ENCODE measurements at places on chromosomes 11 and 22. TPM values are rescaled to one million over a fixed set of nuclear protein-coding genes. Genes with fewer than 3 reads are reported as not detected.
A peak's percentile ranks its signal among the peaks of the same experiment; 100 is the strongest.

- DNase-seq = no peak
These were observed 11.6 kb downstream of the CDPF1 start for GRCh38 chr22:46238541-46238940.

GRCh38 chr11:106072804-106073203 lies 4.3 kb downstream of the KBTBD3 start:
- DNase-seq = no peak

- no peak for DNase-seq
These were observed 31.9 kb downstream of the GDPD4 start for GRCh38 chr11:77269484-77270123.

GRCh38 chr11:104812103-104812788 lies 86.0 kb downstream of the CASP12 start:
- no peak for DNase-seq

DNA sequence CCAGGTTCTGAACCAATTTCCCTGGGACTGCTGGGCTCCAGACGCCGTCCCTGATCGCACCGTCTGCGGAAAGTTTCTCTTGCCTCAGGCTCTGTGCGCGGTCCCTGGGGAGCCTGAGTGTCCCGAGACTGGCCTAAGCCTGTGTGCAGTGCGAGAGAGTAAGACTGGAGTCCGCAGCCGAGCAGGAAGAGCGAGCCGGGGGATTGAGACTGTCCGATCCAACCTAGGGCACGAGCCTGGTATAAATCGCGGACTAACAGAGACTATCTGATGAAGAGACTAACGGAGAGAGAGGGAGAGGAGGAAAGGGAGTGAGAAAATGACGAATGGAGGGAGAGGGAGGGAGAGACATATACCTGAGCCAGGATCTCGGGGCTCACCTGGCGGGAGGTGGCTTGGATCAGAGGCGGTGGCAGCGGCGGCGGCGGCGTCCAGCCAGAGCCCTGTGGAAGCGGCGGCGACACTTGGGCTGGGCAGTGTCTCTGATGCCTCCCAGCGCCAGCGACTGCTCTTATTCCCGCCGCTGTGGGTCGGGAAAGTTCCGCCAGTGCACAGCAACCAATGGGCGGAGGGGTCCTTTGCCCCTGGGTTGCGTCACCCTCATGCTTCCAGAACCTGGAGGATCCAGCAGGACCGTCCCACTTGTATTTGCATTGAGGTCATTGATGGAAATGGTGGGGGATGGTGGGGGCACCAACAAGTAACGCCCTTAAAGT lies at the start of gene CALCA:
CALCA (minus strand) TSS at position 487 of the 716 bp plus-strand sequence. CDS start 1,159 bp downstream, outside the sequence.
- peak; percentile 6 for DNase-seq

- no peak for DNase-seq
These were observed 6.7 kb upstream of the APOBEC3A start for GRCh38 chr22:38950527-38951295.

DNA sequence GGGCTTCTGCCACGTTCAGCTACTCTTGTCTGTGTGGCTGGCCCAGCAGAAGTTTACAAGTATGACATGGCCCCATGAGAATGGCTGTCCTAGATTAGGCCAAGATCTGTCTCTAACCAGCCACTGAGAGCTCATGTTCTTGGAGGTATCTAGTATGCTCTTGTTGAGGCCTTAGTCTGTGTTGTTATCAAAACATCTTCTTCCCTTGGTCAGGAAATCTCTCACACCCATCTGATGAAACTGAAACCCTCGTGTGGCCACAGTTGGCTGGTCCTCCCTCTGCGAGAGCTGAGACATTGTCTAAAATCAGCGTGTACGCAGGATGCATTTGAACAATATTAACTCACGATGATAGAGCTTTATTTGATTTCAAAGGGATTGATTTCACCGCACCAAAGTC lies 109.0 kb upstream of the NNMT start:
- no peak for DNase-seq

DNA sequence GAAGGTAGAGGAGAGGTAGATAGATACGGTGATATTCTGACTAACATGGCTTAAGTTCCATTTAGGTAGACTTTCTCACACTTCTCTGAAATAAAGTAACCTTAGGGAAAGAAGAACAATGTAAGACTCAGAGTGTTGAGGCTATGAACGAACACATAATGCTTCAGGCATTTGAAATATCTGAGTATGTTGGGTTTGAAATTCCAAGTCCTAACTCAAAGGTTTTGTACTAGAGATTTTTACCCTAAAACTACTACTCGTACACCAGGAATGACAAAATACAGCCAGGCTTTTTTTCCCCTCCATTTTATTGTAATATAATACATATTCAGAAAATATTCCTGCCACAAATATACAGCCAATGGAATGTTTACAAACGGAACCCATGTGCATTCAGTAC lies 592.6 kb downstream of the ETS1 start:
- no peak for DNase-seq

OR52A1 gene
- total RNA-seq = not detected

PTPRJ gene
- 8.9 TPM for total RNA-seq

GRCh38 chr22:34108168-34108567 lies 187.9 kb upstream of the LARGE1 start:
- no peak for DNase-seq

DNA sequence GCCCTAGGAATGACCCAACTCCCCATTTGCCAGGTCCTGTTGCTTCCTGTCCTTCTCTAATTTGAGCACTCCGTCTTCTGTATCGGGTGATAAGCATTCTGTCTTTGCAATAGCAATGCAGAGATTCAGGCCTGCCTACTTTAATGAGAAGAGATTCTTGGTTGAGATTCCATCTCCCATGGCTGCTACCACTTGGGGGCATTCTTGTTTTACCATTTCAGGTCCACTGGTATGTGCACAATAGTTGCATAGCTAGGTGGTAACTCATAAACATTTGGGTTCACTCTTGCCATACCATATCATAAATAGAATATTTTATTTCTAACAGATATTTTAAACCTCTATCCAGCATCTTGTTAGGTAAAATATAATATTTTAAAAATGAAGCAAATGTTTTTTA lies 34.4 kb upstream of the CALCB start:
- DNase-seq = peak; percentile 19

NOX4 gene
- 2.7 TPM for total RNA-seq

DNA sequence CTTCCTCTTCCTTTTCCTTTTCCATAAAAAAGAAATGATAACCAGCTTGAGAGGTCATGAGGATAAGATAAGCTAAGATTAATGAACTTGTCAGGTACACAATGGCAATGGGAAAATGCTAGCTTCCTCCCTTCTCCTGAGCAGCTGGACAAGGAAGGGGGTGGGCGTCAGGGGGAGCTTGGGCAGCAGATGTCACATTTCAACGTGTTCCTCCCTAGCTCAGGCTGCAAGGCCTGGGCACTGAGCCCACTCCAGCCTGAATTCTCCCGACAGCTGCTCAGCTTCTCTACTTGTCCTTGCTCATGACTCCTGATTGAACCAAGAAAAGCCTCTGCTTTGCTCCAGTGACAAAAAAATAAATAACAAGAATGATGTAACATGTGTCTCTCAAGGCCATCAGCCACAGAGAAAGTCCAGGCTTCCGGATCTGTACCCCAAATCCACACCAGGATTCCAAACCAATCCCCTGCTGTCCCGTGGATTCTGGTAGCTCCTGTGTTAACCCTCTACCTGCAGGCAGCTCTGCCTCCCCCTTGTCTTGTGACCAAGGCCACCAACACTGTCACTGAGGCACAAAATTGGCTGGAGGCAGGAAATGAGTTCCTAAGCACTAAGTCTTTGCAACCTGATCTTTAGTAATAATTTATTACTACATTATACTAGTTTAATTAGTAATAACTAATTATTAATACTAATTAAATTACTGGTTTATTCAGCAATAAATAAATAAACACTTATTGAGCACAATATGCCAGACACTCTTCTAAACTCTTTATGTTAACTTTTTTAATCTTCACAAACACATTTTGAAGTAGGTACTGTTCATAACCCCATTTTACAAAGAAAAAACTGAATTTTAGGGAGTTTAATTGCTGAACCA lies 146.5 kb downstream of the CCDC34 start:
- peak; percentile 98 for DNase-seq

DNA sequence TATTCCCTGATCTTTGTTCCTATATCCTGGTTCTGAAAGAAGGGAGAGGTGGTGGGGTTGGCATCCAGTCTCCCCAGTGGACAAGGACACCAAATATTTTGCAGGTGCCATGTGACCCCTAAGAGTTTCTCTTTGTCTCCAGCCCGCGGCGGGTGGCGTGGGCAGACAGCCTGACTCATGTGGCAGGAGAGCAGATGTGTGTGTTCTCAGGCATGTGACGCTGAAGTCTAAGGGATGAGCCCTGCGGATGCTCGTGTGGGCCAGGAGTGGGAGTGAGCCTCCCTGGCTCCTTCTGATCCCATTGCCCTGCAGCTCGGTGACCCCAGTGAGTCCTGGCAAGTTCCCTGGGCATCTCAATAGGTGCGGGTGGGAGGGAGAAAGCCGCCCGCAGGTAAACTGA lies 94.8 kb upstream of the TBCEL start:
- DNase-seq = no peak

GRCh38 chr11:117023178-117023577 lies 75.0 kb downstream of the SIK3 start:
- no peak for DNase-seq

DNA sequence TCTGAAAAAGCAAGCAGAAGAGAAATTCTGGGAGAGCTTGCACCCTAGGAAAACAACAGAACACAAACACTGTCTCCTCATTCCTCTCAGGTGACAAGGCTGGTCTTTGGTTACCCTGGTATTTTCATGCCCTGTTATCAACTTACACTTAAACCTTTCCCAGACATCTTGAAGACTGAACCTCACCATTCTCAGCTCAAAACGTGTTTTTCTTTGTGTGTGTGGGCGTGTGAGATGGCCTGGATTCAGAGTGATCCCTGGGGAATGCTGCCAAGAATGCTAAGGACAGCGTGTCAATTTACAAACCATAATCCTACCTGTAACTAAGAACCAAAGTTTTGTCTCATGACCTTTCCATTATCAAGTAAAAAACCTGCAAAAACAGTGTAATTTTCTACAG lies 33.3 kb downstream of the ELF5 start:
- no peak for DNase-seq

KCTD14 gene
- total RNA-seq = 2.9 TPM

DNA sequence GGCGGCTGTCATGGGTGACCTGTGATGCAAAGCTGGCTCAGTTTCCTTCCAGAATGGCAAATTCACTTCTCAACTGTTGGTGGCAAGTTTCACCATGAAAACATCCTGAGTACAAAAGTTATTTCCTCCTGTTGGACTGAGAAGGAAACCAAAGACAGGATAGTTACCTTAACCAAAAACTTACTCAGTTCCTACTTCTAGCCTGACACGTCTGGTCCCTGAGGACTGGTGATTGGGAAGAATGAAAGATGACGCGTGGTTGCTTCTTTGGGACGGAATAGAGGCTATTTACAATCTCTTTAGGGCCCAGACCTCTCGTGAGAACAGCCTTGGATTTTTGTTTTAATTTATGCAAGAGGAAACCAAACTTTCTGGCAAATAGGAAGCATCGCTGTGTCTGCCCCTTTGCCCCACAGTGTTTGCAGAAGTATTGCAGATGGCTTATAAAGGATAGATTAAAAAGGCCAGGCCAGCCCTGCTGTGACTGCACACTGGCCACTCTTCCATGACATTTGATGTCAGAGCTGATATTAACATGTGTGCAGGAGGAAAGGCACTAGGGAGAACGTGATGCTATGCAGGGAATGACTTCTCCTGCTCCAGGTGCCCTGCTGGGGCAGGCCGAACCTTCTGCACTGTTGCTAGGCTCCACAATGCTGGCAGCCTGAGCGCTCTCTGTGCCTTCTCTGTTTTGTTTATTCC lies 7.6 kb downstream of the VPS26B start:
- no peak for DNase-seq

SSTR3 gene
- total RNA-seq = 0.10 TPM

GRCh38 chr11:65436412-65437032 lies 13.9 kb downstream of the NEAT1 start:
- no peak for DNase-seq

DERL3 gene
- total RNA-seq = 0.10 TPM

GRCh38 chr11:9180784-9181183 lies 84.4 kb downstream of the DENND5A start:
- no peak for DNase-seq

DNA sequence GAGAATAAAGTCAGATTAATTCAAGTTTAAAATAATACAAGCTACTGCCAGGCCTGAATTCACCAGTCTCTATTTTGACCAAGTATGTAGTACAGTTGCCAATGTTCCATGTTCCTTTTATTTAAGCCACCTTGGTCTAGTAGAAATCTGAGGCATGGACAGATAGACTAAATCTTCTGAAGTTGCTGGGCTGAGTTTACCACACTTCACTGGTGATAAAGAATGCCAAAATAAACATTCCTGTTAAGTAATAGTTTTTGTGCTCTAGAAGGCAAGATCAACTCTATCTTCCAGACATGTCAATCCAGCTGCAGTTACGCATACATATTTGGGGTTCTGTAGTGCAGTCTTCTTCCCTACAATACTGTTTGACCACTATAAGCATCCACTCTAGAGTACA lies 83.9 kb upstream of the C11orf87 start:
- DNase-seq = no peak

- no peak for DNase-seq
These were observed 8.6 kb downstream of the KCNQ1 start for GRCh38 chr11:2453436-2453835.

- DNase-seq = no peak
These were observed 9.4 kb downstream of the MUC5B start for GRCh38 chr11:1232021-1232882.

- DNase-seq = peak; percentile 82
These were observed 627 bp downstream of the ASCL2 start for GRCh38 chr11:2269601-2270321.

SEPTIN3 gene
- 0.51 TPM for total RNA-seq

DNA sequence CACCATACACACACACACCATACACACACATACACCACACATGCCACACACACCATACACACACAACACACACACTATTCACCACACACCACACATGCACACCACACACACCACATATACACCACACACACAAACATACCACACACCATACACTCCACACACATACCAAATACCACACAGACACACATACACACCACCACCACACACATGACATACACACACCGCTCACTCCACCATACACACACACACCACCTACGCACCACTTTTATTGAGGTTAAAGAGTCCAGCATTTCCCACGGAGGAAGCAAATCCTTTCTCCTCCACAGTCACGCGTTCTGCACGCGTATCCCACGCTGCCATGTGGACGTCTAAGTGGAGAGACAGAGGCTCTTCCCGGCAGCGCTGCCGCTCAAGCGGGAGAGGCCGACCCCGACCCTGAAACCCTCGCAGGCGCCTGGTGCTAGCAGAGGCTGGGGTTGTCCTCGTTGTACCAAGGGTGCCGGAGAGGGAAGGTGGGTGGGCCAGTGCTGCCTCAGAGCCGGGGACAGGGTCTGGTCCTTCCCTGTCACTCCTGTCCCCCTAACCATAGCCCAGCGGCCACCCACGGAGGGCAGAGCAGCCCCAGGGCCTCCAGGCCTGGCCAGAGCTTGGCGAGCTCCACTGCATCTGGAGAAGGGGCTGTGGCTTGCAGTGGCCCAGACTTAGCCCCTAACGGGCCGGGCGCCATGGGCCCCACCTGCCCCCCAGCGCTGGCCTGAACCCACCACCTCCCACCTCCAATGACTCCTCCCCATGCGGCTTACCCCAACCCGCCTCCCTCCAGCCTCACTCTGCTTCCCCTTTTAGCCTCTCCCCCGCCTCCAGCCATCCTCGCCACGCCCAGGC lies 1495.0 kb downstream of the BRD1 start:
- no peak for DNase-seq

GRCh38 chr22:42892571-42893316 lies 35.7 kb upstream of the ARFGAP3 start:
- no peak for DNase-seq

- DNase-seq = peak; percentile 46
These were observed 31.9 kb downstream of the MAML2 start for GRCh38 chr11:96311120-96311568.

- DNase-seq = no peak
These were observed 16.0 kb upstream of the ADA2 start for GRCh38 chr22:17235149-17235655.

UPK3A gene
- not detected for total RNA-seq
